ENCODE measurements at places on chromosomes 3 and 15.

GRCh38 chr15:78914027-78914764, 30.6 kb downstream of the CTSH start:
- no peak for DNase-seq

GRCh38 chr3:129462361-129462968, 22.4 kb downstream of the IFT122 start:
- no peak for DNase-seq

GRCh38 chr3:159390656-159391212, 588.9 kb downstream of the MFSD1 start:
- DNase-seq: no peak

DNA sequence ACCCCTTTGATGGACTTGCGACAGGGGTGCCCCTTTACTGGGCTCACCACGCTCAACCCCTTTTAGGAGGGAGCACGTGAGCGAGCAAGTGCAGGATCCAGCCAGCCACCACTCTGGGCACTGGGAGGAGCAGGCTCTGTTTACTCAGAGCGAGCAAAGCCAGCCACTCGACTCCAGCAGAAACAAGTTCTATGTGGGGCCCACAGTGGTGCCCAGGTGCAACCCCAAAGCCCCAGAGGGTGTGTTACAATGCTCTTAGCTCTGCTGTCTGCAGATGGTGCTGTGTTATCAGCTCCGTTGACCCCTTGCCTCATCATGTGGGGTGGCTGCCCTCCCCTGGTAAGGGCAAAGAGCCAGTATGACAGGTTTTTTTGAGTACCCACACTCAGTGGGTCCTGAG, 120.3 kb upstream of the SUCLG2 start:
- no peak for DNase-seq

DNA sequence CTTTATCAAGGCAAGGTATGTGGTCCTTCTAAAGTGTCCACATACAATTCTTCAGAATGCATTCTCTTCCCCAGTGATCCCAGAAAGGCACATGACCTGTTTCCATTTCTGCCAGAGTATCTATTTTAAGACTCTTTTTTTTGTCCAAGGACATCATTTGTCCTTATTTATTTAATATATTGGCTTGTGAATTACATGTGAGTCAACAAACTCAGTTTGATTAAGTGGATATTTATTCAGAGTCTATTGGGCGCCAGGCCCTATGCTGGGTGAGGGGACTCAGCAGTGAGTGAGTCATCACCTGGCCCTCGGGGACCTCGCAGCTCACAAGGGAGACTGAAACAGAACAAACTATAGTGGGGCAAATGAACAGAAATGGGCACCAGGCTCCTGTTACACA, 136.8 kb downstream of the SNRK start:
- DNase-seq: peak; percentile 78

All from LNCaP clone FGC (cell line).